ENCODE measurements at places on chromosomes 6 and 20. TPM values are rescaled to one million over a fixed set of nuclear protein-coding genes. Genes with fewer than 3 reads are reported as not detected.

Gene AGER
- total RNA-seq: 0.39 TPM

Gene MYCT1
- 120 TPM for total RNA-seq

Gene PBOV1
- not detected for total RNA-seq

Gene GMPR
- 10.9 TPM for total RNA-seq

Data from dermis microvascular lymphatic vessel endothelial cell (primary cell).